Esophagus muscularis mucosa (tissue), 4 donors: ENCODE measurements at places on chromosomes 5 and 9. TPM values are rescaled to one million over a fixed set of nuclear protein-coding genes. Genes with fewer than 3 reads are reported as not detected.
A peak's percentile ranks its signal among the peaks of the same experiment; 100 is the strongest.

DNA sequence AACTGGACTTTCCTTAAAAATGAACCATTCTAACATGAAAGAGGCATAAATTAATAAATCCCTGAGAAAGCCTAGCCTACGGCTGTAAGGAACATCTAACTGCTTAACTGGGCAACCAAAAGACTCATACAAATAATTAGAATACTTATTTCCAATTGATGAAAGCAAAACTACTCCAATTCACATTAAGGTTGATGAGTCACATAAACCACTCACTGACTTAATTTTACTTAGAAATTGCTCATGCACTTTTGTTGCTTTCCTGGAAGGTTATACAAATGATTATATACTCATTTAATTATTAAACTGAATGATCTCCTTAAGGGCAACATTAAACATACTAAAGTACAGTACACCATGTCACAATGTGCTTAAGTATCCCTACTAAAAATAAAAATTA, 101.9 kb downstream of the NFIB start:
- DNase-seq = no peak

CCDC180 gene
- total RNA-seq = 1.9 TPM

GRCh38 chr9:20379804-20380225, 242.5 kb downstream of the MLLT3 start:
- DNase-seq = no peak

EIF4EBP3 gene
- total RNA-seq = 9.9 TPM

DNA sequence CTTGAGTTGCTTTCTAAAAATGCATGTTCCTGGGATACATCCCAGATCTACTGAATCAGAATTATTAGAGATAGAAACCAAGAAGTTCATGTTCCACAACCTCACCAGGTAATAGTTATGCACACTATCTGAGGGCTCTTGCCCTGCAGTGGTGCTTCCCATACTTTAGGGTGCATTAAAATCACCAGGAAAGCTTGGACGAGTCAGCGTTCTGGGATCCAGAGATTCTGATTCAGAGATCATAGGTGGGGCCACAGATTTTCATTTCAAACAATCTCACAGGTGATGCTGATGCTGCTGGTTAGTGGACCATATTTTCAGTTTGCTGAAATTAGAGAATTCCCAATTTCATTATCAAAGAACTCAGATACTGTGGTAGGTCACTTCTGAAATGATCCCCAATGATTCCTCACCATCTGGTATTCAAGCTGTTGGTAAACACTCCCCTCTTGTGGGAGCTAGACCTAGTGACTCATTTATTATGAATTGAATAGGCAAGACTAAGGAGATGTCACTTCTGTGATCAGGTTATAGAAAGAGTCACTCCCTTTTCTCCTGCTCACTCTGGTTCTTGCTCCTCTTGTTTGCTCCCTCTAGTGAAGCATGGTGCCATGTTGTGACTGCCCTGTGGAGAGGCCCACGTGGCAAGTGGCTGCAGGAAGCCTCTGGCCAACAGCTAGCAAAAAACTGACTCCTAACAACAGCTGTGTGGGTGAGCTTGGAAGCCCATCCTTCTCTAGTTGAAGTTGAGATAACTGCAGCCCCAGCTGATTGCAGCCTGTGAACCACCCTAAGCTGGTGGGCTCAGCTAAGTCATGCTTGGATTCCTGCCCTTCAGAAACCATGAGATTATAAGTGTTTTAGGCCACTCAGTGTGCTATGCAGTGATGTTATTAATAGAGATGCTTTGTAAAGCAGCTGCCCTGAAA, 59.8 kb downstream of the SH3TC2 start:
- DNase-seq = peak; percentile 78

- no peak for DNase-seq
Measured at GRCh38 chr5:17426104-17426749, 71.8 kb upstream of the TAF11L2 start.

GRCh38 chr5:157215514-157216167, 35.0 kb downstream of the ITK start:
- no peak for DNase-seq

DNA sequence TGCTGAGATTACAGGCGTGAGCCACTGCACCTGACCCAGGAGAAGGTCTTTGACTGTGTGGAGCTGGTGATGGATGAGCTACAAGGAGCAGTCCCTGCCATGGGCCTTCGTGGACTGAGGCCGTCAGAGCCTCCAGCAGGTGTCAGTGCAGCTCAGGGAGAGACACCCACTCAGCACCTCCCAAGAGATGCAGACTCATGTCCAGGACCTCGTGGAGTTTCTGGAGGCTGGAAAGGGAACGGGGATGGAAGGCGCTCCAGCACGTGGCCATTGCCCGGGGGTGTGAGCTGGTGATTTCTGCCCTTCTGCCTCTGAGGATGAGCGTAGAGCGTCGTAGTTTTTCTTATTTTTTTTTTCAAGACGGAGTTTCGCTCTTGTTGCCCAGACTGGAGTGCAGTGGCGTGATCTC, 9.5 kb downstream of the TOR4A start:
- no peak for DNase-seq

DNA sequence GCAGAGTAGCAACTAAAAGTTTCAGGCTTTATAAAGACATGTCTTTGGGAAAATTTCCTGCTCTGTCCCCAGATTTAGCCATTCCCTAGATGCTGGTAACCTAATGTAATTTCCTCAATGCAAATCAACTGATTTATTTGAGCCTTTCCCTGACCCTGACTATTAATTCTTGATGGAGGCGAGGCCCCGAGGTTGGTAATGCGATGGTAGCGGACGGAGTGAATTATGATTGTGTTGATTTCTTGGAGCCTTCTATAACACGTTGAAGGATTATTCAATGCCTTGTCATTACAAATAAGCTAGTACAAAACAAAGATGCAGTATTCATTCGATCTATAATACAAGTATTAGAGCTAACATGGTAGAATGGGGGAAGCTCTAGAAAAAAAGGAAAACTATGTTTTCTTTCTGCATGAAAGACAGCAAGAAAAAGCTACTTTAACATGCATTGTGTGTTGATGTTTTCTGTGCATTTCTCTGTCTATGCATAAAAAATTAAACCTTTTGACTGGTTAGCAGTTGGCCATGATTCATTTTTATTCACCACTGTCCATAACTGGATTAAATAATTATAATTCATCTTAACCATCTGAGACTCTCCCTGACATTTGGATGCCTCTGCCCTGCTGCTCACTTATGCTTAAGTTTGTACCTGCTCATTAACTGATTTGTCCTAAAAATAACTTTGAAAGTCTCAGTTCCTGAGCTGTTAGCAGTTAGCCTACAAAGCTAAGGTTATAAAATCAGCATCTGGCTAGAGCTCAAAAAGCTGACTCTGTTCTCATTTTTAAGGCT, 490.2 kb upstream of the NUDT12 start:
- no peak for DNase-seq

PCDHGC4 gene
- 3.3 TPM for total RNA-seq

- DNase-seq = no peak
Measured at GRCh38 chr9:20303996-20304395, 318.3 kb downstream of the MLLT3 start.

DNA sequence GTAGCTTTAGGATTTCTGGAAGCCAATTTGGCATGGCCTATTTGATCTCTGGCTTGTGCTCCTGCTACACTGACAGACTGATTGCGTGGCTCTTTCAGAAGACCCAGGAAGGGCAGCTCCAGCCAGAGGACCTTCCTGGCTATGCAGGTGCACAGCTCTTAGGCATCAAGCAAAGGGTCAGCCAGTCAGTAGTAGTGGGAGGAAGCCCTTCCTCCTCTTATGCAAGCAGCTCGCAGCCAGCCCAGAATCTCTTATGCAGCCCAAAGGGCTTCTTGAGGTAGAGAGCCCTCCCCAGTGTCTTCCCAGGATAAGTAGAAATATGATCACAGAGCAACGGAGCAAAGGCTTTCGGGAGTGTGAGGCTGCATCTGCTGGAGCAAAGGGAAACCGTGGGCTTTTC, 43.2 kb downstream of the SLC36A1 start:
- DNase-seq = no peak
